ENCODE measurements at places on chromosomes 6 and 20.

GRCh38 chr6:149648148-149649145 is at the start of gene KATNA1:
KATNA1 (minus strand) TSS chr6:149648714; CDS start chr6:149638547, 10,167 bp downstream.
- peak; percentile 73 for DNase-seq

GRCh38 chr6:35019171-35019570 is 122.0 kb downstream of the TCP11 start:
- no peak for DNase-seq

DNA sequence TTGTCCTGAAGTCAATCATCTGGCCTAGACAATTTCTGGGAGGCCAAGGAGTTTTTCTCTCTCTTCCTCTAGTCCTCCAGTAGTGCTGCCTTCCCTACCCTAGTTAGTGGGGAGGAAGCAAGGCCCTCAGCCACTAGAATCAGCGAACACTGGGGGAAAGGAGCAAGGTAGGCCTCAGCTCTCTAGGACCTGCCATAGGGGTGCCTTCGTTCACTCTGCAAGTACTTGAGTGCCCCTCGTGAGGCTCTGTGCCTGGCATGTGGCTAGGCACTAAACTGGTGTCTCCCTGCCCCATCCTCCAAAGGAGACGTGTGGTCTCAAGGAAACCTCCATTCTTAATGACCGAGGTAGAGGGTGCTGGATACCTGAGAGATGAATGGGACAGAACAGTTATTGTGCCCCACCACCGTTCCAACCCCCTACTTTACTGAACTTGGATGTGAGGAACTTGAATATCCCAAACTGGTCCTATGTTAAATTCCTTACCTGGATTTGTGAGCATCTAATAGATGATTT is 1.1 kb downstream of the DEF6 start:
- no peak for DNase-seq

- no peak for DNase-seq
Measured at GRCh38 chr6:129105035-129105434, 222.1 kb downstream of the LAMA2 start.

- DNase-seq, result no peak
Measured at GRCh38 chr20:1848373-1848772, 46.8 kb upstream of the SIRPA start.

- DNase-seq, result no peak
Measured at GRCh38 chr6:92710048-92710447, 709.3 kb downstream of the EPHA7 start.

- DNase-seq, result no peak
Measured at GRCh38 chr20:9809271-9809670, 29.6 kb downstream of the PAK5 start.

DNA sequence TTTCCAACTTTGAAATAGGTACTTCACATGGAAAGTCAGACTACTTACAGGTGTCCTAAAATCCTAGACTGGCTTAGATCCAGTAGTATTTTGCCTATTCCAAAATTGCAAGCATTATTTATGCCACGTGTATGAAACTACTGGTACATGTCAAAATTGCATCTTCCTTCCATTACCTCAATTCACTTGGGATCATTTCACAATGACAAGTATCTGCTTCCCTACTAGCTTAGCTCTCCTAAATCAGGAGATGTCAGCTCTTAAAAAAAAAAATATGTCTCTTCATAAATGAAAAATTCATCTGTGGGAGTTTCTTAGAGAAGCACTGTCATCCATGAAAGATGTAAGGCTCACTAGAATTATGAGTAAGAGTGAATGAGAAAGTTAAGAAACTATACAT is 466.6 kb upstream of the MANEA start:
- no peak for DNase-seq

- no peak for DNase-seq
Measured at GRCh38 chr6:25311331-25311840, 32.2 kb downstream of the CARMIL1 start.

GRCh38 chr20:43408848-43409576 is 48.7 kb upstream of the SRSF6 start:
- DNase-seq, result no peak

- DNase-seq, result no peak
Measured at GRCh38 chr20:53608456-53609452, 15.1 kb upstream of the ZNF217 start.

GRCh38 chr6:53210811-53211210 is 62.2 kb upstream of the GCM1 start:
- no peak for DNase-seq

GRCh38 chr20:5657190-5657875 is 92.9 kb upstream of the SHLD1 start:
- DNase-seq, result no peak

GRCh38 chr6:149456311-149457021 is 28.3 kb downstream of the ZC3H12D start:
- DNase-seq, result no peak

DNA sequence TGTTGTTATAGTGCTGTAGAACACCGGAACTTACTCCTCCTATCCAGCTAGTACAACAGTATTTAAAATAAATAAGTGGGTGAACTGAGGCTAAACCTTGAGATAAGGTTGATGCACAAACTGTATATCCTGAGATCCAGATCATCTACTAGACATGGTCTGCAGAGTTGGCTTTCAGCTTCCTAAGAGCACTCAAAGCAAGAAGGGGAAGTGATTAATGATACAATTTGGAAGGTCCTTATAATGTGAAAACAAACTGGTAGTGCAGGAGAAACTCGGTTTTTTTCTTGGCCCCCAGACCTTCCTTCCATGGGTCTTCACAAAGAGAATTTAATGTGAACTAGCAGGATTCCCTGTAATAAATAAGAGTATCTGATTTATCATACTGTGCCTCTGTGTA is 27.4 kb upstream of the RREB1 start:
- no peak for DNase-seq

- DNase-seq, result no peak
Measured at GRCh38 chr6:107571354-107571753, 81.4 kb downstream of the SOBP start.

DNA sequence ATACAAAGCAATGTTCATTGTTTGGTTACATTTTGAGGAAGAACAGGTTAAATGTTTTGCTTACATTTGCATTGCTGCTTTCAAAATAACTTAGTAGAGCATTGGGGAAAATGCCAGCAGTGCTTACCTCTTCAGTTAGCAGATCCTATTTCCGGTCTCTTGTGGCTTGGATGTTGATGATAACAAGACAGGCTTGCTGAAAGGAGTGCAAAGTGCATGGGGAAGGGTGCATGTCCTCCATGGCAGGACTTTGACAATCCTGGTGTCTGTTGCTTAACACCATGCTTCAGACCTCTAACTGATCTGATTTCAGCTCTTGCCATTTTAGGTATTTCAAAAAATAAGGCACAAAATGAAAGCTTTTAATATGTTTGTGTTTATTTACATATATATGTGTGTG is 21.1 kb downstream of the TPD52L1 start:
- DNase-seq, result no peak

GRCh38 chr6:108966855-108967755 is 118.9 kb downstream of the ARMC2 start:
- DNase-seq, result no peak

- no peak for DNase-seq
Measured at GRCh38 chr6:104186831-104187230, 672.9 kb downstream of the HACE1 start.

- DNase-seq, result no peak
Measured at GRCh38 chr20:59845472-59845871, 88.0 kb downstream of the SYCP2 start.

DNA sequence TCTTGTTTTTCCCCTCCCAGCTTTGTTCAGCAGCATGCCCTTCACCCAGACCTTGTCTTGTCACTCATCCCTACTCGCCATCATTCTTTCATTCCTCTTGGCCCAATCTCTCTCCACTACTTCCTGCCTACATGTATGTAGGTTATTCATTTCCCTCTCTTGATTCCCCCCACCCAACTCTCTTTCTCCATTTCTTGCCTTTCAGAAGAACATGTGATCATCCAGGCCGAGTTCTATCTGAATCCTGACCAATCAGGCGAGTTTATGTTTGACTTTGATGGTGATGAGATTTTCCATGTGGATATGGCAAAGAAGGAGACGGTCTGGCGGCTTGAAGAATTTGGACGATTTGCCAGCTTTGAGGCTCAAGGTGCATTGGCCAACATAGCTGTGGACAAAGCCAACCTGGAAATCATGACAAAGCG is 2.6 kb downstream of the HLA-DRA start:
- DNase-seq, result no peak

DNA sequence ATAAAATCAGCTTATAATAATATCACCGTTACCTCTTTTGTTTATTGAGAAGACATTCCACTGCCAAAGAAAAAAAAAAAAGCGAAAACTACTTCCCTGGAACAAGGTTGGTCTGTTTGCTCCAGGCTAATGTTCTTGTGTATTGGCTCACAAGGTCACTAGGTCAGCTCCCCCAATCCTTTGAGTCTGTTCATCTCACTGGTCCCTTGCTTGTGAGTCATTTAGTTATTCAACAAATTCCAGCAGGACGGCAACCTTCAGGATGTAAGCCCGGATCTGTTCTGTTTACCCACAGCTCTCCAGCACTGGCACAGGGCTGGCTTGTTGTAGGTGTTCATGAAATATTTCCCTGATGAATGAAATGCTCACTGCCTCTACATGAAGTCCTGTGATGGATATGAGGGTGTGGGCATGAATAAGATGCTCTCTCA is 3.3 kb downstream of the ARHGAP40 start:
- no peak for DNase-seq

DNA sequence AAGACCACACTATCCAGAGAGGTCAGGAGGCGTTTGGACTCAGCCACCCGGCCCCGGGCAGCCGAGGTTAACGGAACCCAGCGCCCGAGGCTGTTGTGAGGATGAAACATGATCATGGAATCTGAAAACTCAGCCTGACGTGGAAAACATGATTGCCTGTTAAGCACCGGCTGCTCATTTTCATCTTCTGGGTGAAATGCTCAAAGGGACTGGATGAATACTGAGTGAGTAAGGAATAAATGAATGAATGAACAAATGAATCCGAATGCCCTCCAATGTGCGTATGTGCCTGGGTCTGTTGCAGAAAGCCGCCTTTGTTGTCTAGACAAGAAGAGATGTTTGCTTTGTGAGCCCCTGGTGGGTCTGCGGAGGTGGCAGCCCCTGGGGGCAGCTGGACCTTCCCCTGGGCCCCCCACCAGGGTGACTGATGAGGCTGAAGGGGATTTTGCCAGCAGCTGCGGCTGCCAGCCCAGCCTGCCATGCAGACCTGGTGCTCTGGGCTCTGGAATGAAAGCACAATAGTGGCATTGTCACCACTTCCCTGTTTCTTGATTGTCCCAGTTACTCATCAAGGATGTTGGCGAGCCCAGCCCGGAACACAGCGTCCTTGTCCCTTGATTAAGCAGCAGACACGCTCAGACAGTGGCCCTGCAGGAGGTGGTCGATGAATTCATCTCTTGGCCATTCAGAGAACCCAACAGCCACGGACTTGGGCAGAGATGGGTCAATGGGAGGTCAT is 211.1 kb downstream of the ANKRD60 start:
- peak; percentile 64 for DNase-seq

- DNase-seq, result no peak
Measured at GRCh38 chr20:57137676-57138075, 128.8 kb downstream of the BMP7 start.

DNA sequence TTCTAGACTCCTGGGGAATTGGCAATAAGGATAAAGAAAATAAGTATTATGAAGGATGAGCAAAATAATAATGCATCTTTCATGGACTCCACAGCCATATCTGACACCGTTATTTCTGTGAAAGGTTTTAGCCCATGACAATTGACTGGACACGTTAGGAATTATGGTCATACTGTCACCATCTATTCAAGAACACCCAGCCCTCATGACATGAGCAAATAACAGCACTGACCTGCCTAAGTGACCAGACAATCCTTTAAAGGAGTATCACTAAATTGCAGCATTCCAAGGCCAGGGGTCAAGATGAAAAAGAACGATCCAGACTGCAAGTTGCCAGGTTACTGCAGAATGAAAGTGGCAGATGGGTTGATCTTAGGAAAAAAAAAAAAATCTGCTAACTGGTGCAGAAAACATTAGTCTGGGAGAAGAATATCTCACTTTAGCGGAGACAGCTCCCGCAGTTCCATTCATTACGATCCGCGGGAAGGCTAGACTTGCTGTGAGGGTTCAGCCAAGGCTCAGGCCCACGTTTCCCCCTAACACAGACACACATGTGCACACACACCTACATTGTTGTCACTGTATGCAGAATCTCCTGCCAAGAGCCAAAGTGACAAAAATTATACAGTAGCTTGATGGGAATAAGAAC is 237.7 kb upstream of the AGPAT4 start:
- DNase-seq, result peak; percentile 4

GRCh38 chr20:46118481-46119020 is 437 bp downstream of the CD40 start:
- no peak for DNase-seq

DNA sequence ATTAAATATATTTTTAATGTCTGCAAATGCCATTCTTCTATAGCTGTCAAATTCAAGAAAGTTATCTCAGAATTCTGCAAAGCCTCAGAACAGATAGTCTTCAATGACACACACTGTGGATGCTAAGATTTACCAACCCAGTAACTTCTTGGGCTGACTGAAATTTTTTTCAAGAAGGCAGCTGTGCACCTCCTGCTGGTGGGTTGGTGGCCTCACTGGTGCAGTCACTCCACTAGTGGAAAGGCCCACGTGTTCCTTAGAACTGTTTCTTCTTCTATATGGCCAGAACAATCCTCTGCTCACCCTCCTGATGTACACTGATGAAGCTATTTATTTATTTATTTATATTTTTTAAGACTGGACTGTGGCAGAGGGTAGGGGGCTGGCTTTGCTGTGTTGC is 28.1 kb upstream of the MTCL3 start:
- no peak for DNase-seq

DNA sequence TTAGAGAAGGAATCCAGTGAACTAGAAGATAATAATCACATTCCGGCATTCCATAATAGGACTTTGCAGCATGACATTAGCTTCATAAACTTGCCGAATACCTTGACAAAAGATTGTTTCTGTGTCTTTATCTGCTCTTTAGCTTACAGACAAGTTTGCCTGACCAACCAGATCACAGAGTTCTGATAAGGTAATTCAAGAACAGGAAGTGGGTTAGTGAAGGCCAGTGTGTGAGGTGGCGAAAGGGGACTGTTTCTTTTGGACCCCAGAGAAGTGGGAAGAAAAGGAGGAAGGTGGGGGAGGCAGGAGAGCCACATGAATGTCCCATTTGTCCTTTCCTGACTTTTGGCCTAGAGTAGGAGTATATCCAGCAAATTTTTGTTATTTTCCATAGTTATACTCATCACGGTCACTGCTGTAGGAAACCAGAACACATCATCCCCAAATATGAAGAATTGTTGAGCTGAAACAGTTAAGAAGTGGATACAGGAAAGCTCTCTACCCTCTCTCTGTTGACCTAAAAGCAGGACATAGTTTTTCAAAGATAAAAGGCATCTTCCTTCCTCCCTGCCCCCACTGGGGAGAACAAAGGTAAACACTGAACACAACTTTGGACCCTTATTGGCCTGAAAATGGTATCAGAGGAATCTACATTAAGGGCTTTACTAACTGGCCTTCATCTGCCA is 72.4 kb upstream of the TNFAIP3 start:
- DNase-seq, result no peak

DNA sequence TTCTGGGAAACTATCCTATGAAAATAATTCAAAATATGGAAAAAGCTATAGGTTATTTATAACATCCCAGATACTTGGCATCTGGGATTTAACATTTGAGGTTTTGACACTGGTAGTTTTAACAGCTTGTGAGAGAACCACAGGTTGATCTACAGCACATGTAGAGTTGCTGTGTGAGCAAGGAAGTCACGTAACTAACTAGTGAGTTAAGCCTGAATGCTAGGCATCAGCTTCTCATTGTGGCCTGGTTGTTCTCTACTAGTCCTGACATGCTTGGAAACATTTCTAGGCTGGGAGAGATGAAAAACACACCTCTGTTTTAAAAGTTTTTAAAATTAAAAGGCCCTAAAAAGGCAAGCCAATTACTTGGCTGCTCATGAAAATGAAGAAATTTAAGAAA is 28.2 kb downstream of the ESF1 start:
- DNase-seq, result no peak

All from nucleus accumbens (tissue), 56 donors.